MCF 10A (cell line): ENCODE measurements at places on chromosomes 5 and 9. TPM values are rescaled to one million over a fixed set of nuclear protein-coding genes. Genes with fewer than 3 reads are reported as not detected.

DBH gene
- not detected in 2 replicates for total RNA-seq

SQSTM1 gene
- 612 and 1,251 TPM in 2 replicates for total RNA-seq

CENPP gene
- 1.5 and 4.2 TPM in 2 replicates for total RNA-seq

DNAH5 gene
- total RNA-seq: 0.05 and 0.07 TPM in 2 replicates

PCDHGC4 gene
- total RNA-seq: 0.40 and 1.7 TPM in 2 replicates

PLAC8L1 gene
- 2.5 and 3.0 TPM in 2 replicates for total RNA-seq

ALDH1A1 gene
- total RNA-seq: not detected in 2 replicates

- H3K4me1 ChIP-seq: peaks cover 20% of the 10 kb centered on the region
- H3K27me3 ChIP-seq: no peaks in the 10 kb centered on the region
- H3K27ac ChIP-seq: no peak overlapping the region
- DNase-seq: no peak
Observed at GRCh38 chr5:73267766-73268435, 94.9 kb downstream of the TMEM174 start.

GRCh38 chr9:90783964-90784363 is 17.7 kb upstream of the SYK start:
- peaks cover under 1% of the 10 kb centered on the region for H3K27me3 ChIP-seq
- H3K27ac ChIP-seq: no peak overlapping the region
- DNase-seq: no peak
- no peaks in the 10 kb centered on the region for H3K4me1 ChIP-seq
- no peak overlapping the region for H3K4me3 ChIP-seq

GRCh38 chr5:51380603-51381207 is 2.5 kb upstream of the ISL1 start:
- peak; percentile 48 for DNase-seq
- no peak overlapping the region for H3K27ac ChIP-seq
- peaks cover 26% of the 10 kb centered on the region for H3K4me1 ChIP-seq
- H3K4me3 ChIP-seq: no peak overlapping the region
- H3K27me3 ChIP-seq: no peaks in the 10 kb centered on the region

- peaks cover 22% of the 10 kb centered on the region for H3K4me1 ChIP-seq
- H3K27me3 ChIP-seq: no peaks in the 10 kb centered on the region
- H3K36me3 ChIP-seq: no peaks in the 10 kb centered on the region
- H3K27ac ChIP-seq: no peak overlapping the region
Observed at GRCh38 chr5:172791726-172792445, 20.9 kb upstream of the DUSP1 start.

- no peaks in the 10 kb centered on the region for H3K27me3 ChIP-seq
- H3K4me3 ChIP-seq: no peak overlapping the region
- H3K4me1 ChIP-seq: no peaks in the 10 kb centered on the region
- H3K36me3 ChIP-seq: peaks cover 10% of the 10 kb centered on the region
Observed at GRCh38 chr9:123120131-123120530, 86.7 kb downstream of the GPR21 start.

DNA sequence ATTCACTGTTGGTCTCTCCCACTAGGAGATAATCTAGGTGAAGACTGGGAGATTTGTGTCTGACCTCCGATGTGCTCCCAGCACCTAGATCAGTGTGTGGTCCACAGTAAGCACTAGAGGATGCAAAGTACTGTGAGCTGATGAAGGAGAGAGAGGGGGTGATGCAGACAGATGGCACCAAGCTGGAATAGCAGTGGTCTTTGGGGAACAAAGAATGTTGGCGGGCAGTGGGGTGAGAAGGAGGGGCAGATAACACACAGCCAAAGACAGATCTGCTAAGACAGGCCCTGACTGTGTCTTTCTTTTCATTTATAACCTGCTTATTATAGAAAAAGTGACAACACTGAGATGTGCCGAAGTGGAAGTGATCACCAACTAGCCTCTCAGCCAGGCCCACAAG is 37.5 kb downstream of the ERGIC1 start:
- peaks cover 6% of the 10 kb centered on the region for H3K36me3 ChIP-seq
- no peak overlapping the region for H3K4me3 ChIP-seq
- H3K4me1 ChIP-seq: peaks cover 8% of the 10 kb centered on the region
- DNase-seq: no peak
